SJSA1 (cell line): ENCODE measurements at places on chromosomes 12 and 14.
A peak's percentile ranks its signal among the peaks of the same experiment; 100 is the strongest.

GRCh38 chr14:89163031-89163636, 253.9 kb downstream of the FOXN3 start:
- no peak overlapping the region for H3K4me3 ChIP-seq
- no peak overlapping the region for H3K27ac ChIP-seq
- H3K27me3 ChIP-seq, result no peaks in the 10 kb centered on the region

DNA sequence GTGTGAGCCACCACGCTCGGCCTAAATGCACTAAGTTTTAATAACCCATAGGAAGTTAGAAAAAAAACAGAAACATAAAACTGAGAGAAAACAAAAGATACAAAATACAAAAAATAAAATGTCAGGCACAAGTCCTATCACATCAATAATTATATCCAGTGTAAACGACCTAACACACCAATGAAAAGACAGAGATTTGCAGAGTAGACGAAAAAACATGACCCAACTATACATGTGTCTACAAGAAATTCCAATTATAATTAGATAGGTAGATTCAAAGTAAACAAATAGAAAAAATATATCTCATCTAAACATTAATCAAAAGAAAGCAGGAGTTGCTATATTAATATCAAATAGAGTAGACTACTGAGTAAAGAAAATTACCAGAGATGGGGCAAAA, 69.4 kb upstream of the NUDT4 start:
- H3K27me3 ChIP-seq, result no peaks in the 10 kb centered on the region
- H3K4me1 ChIP-seq, result peaks cover 7% of the 10 kb centered on the region; the same call in 1 of the 2 replicates
- no peak for DNase-seq
- H3K4me3 ChIP-seq, result no peak overlapping the region

DNA sequence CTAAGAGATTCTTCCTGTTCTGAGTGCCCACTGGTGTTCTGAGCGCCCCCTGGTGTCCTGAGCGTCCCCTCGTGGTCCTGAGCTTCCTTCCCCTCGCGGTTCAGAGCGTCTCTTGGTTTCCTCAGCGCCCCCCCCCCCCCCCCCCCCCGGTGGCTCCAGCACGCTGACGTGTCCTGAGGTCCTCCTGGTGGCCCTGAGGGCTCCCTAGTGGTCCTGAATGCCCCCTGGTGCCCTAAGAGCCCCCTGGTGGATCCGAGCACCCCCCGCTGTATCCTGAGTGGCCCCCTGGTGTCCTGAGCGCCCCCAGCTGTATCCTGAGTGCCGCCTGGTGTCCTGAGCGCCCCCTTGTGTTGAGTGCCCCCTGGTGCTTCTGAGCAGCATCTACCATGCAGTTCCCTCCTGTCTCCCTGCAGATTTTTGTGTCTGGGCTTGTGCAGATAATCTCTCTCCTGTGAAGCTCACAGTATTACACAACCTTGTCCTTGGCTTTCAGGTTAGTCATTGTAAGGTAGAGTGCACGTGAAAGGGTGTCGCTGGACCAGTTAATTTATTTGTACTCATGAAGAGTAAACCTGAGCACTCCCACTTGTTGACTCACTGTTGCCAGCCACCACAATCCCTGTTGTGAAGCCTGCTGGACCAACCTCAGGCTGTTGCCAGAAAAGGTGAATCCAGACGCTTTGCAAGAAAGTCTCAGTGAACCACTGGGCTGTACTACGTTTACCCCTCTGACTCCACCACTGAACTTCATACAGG, 1168.4 kb downstream of the TMEM121 start:
- no peaks in the 10 kb centered on the region for H3K27me3 ChIP-seq
- DNase-seq, result no peak
- H3K36me3 ChIP-seq, result no peaks in the 10 kb centered on the region
- no peak overlapping the region for H3K27ac ChIP-seq
- no peak overlapping the region for H3K4me3 ChIP-seq
- no peaks in the 10 kb centered on the region for H3K4me1 ChIP-seq

DNA sequence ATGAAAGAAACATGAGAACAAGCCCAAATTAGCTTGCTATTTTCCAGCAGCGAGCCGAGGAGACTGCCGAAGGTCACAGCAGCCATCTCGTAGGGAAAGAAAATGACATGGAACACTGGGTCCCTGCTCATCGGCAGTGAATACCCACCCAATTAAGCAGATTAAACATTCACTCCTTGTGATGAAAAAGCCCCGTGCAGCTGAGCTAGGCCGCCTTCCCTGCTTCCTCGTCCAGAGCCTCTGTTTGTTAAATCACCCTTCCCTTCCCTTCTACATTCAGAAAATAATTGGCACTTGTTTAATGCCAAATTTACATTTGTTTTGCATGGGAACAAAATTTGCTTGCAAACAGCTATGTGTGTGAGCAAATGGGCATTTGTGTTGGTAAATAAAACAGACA, 342.5 kb downstream of the RMST start:
- H3K27ac ChIP-seq, result no peak overlapping the region
- H3K4me1 ChIP-seq, result no peaks in the 10 kb centered on the region
- no peak overlapping the region for H3K4me3 ChIP-seq
- H3K27me3 ChIP-seq, result no peaks in the 10 kb centered on the region
- no peak for DNase-seq

GRCh38 chr12:31207799-31208465, 118.0 kb downstream of the SINHCAF start:
- no peak overlapping the region for H3K4me3 ChIP-seq
- H3K36me3 ChIP-seq, result no peaks in the 10 kb centered on the region
- H3K4me1 ChIP-seq, result no peaks in the 10 kb centered on the region
- H3K27ac ChIP-seq, result no peak overlapping the region
- H3K27me3 ChIP-seq, result 0 out of 2 replicates have a peak, but pooled peaks cover 4% of the 10 kb centered on the region

DNA sequence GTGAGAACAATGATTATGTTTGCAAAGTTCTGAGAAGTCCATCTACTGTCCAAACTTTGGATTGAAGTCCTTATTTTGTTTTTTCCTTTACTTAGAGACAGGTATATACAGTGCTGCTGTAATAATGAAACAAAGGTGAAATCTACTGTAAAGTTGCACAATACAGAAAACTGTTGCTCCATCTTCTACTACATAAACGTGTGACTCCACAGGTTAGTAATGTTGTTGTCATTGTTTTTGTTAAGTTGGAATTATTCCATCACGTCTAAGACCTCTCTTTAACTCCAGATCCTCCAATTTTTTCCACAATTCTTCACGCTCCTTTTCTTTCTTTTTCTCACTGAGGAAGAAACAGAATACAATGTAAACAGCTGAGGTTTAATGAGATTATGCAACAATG, 57.0 kb upstream of the GPHB5 start:
- H3K27ac ChIP-seq, result no peak overlapping the region
- peaks cover 12% of the 10 kb centered on the region; the same call in 1 of the 2 replicates for H3K36me3 ChIP-seq
- H3K27me3 ChIP-seq, result no peaks in the 10 kb centered on the region
- DNase-seq, result no peak

DNA sequence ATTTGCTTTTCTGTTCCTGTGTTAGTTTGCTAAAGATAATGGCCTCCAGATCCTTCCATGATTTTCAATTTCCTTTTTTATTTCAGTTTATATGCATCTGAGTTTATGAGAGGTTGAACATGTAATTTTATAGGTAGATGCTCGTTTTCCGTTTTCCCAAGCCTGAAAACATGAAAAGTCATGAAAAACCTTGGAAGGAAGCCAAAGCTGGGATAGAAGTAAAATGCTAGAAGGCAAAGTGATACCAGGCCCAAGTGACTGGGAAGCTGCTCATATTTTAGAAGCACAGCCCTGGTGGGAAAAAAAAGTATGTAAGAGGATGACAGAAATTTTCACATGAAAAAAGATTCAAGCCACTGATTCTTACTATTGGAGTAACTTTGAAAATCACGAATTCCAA, 290.8 kb downstream of the PRKD1 start:
- H3K4me1 ChIP-seq, result no peaks in the 10 kb centered on the region
- no peak overlapping the region for H3K4me3 ChIP-seq
- DNase-seq, result no peak
- H3K27me3 ChIP-seq, result no peaks in the 10 kb centered on the region

DNA sequence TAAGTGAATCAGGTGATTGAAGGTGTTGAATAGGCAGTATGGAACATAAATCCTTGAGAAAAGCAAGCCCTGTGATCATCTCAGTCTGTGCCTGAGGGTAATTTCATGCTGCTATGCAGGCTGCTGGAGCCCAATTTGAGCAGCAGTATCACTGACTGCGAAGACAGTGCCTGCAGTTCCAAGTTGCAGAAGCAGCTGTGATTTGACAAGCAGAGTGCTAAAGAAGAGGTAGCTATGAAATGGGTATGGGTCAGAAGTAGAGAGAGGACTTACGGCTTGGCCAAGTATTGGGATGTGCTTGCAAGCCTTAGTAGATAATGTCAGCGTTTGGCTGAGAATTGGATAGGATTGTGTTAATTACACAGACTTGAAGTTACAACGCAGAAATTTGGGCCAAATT, 22.5 kb downstream of the PIK3C2G start:
- H3K36me3 ChIP-seq, result no peaks in the 10 kb centered on the region
- no peak overlapping the region for H3K27ac ChIP-seq
- DNase-seq, result no peak
- no peak overlapping the region for H3K4me3 ChIP-seq
- no peaks in the 10 kb centered on the region for H3K4me1 ChIP-seq

DNA sequence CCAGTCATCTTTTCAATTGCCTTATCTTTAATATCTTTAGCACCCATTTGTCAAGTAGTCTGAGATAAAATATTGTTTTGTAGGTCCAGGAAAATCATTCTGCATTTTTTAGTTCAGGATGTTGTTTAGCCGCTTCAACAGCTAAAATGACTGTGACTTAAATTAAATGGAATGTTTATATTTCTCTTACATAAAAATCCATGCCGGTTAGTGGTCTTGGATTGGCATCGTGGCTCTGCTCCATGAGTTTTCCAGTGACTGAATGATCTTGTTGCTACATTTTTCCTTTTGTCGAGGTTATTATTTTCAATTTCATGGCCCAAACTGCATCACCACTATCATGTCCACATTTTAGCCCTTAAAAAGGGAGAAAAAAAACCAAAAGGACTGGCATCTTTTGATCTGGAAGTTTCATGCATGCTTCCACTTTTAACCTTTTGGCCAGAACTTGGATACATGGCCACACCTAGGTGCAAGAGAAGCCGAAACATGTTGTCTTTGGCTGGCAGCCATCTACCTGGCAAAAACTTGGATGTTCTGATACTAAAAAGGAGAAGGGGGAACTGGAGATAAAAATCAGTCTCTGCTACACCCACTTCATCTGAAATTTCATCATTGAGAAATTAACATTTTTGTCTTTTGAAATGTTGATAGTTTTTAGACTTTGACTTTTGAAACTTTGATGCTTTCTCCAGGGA, 142.4 kb downstream of the OTOGL start:
- DNase-seq, result no peak
- peaks cover 17% of the 10 kb centered on the region for H3K4me1 ChIP-seq
- no peaks in the 10 kb centered on the region for H3K27me3 ChIP-seq
- peak overlapping the region; percentile 34 for H3K27ac ChIP-seq

- H3K4me1 ChIP-seq, result no peaks in the 10 kb centered on the region
- no peaks in the 10 kb centered on the region for H3K36me3 ChIP-seq
- H3K27ac ChIP-seq, result no peak overlapping the region
- no peak overlapping the region for H3K4me3 ChIP-seq
These were observed 106.7 kb upstream of the MIS18BP1 start for GRCh38 chr14:45359746-45360145.

DNA sequence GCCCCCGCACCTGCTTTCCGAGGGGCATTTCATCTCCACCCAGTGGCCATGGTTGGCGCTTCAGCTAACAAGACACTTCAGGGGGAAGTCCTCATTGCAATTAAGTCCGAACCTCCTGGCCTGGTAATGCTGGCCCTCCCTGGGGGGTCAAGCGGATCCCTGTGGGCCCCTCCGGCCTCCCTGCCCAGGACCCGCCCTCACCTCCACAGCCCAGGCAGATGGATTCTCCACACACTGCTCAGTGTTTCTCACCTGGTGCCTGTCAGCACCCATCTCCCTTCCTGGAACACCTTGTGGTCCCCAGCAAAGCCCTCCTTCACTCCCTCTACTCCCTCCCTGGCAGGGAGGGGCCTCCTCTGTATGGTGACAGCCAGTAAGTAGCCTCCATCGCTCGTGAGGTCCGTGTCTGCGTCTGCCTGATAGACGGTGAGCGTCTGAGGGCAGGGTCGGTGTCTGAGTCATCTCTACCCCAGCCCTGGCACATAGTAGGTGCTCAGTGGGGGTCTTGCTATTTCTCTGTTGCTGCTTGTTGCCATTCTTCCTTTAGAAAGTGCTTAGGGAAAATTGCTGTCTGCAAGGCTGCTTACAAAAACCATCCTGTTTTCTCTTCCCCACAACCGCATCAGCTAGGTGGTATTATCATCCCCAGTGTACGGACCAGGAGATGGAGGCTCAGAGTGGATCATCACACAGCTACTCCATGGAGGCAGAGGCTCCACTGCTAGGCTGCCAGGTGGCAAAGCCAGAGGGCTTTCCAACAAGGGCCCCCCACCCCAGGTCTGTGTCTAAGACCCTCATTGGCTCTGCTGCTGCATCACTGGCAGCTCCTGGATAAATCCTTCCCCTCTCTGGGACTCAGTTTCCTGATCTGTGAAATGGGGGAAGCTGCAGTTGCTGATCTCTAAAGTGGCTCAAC, 39.7 kb upstream of the EML1 start:
- H3K27ac ChIP-seq, result peak overlapping the region; percentile 97
- peaks cover 19% of the 10 kb centered on the region for H3K36me3 ChIP-seq
- no peak for DNase-seq
- H3K4me3 ChIP-seq, result no peak overlapping the region
- peaks cover 88% of the 10 kb centered on the region for H3K4me1 ChIP-seq
- H3K27me3 ChIP-seq, result no peaks in the 10 kb centered on the region

- H3K27ac ChIP-seq, result peak within 1 kb of the TSS; percentile 35
- H3K36me3 ChIP-seq, result peaks cover 30% of the 10 kb centered on the region
- peak; percentile 92 for DNase-seq
- H3K4me3 ChIP-seq, result peak within 1 kb of the TSS; percentile 81
- peaks cover 14% of the 10 kb centered on the region for H3K4me1 ChIP-seq
- H3K27me3 ChIP-seq, result no peaks in the 10 kb centered on the region
These were observed at the start of gene NOPCHAP1 for GRCh38 chr12:104986022-104986941. Gene NOPCHAP1, plus strand, starts transcription at chr12:104986316. Its CDS starts 37 bp downstream, at chr12:104986353.
